CD4-positive, alpha-beta T cell treated with Interleukin-4 for 1 hour (primary cell): ENCODE measurements at places on chromosomes 5 and 9.
A peak's percentile ranks its signal among the peaks of the same experiment; 100 is the strongest.

- DNase-seq: no peak
Observed at GRCh38 chr5:151271336-151271735, 18.4 kb downstream of the GM2A start.

- no peak for DNase-seq
Observed at GRCh38 chr5:54384356-54384933, 71.1 kb upstream of the HSPB3 start.

- no peak for DNase-seq
Observed at GRCh38 chr5:132873119-132873929, at the start of gene LEAP2. TSS of gene LEAP2 (plus strand) at chr5:132873668. CDS start at chr5:132873695, 27 bp downstream.

- no peak for DNase-seq
Observed at GRCh38 chr5:52999344-52999949, 10.3 kb downstream of the ITGA2 start.

DNA sequence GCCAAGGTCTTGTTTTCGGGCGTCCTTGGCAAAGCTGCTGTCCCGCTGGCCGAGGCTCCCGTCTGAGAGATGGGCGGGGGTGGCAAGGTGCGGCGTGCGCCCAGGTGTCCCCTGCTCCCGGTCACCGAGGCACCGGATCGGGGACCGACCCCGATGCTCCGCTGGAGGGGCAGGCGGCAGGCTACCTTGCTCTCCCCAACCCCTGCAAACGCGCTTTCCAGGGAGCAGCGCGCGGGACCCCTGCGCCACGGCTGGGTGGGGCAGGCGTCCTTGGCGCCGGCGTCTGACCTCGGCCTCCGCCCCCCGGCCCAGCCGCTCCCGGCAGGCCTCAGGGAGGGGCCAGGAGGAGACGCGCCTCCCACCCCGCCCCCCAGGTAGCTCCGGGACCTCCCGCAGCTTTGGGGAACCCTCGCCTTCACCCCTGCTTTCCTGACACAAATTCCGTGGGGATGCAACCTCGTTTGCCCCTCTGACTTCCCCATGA lies 551 bp downstream of the N4BP3 start:
- DNase-seq: no peak

GRCh38 chr5:74685979-74686631 lies 1.1 kb downstream of the HEXB start:
- DNase-seq: peak; percentile 52

- DNase-seq: no peak
Observed at GRCh38 chr5:21594566-21594965, 1258.6 kb downstream of the CDH12 start.

DNA sequence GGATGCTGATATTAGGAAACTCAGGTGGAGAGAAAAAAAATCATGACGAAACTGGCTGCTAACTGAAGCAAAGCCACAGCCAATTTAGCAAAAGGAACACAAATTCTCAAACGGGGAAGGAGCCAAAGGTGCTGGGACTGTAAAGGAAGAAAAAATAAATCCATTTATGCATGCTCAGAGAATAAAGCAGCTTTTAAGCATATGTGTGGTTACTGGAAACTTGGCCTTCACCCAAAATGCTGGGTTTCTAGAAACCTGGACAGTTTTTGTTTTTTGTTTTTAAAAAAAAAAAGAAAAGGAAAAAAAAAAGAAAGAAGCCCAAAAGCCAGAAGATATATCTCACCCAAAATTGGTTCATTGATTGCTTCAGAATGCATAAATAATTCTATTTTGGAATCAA lies 8.0 kb downstream of the WHRN start:
- no peak for DNase-seq
